CD4-positive, alpha-beta T cell treated with Interleukin-17A for 1 hour (primary cell): ENCODE measurements at places on chromosomes 1 and 21.

GRCh38 chr21:32036756-32037155 is 163.9 kb downstream of the HUNK start:
- no peak for DNase-seq

DNA sequence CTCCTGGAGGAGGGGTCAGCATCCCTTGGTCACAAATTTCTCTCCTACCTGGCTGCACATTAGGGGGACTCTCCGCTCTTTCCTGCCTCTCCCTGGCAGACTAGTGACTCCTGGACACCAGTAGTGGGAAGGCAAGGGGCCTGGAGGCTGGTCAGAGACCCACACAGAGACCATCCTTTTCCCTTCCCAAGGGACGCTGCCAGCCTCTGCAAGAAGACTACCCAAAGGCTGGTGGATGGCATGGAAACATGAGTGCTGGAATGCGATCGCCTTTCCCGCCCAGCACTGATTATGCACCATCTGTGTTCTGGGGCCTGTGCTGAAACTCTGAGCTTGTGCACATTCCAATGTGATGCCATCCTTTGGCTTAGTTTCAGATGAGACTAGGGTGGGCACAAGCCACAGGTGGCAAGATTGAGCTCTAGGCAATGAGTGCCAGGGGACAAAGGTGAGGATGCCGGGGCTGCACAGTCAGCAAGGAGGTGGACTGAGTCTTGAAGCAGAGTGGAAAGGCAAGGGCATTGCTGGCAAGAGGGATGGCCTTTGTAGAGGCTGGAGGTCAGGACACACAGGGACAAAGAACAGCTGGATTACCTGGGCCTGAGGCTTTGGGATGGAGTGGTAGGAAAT is 12.6 kb upstream of the EPS8L3 start:
- no peak for DNase-seq

- no peak for DNase-seq
Measured at GRCh38 chr1:158251163-158251562, 3.1 kb upstream of the CD1A start.

DNA sequence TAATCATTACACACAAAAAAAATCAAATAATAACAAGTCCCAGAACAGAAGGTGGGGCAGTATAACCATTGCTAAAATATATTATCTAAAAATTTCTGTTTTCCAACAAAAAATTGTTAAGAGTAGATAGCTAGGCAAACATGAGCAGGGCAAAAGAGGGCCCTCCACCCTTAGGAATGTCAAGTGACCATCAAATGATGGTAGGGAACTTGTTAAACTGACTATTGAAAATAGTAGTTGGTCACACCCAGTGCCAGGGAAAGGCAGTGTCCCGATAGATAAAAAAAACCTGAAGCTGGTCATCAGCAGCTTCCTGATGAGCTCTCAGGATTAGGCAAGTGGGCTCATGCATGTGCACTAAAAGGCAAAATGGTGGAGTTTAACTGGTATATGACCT is 18.4 kb upstream of the COP1 start:
- no peak for DNase-seq

DNA sequence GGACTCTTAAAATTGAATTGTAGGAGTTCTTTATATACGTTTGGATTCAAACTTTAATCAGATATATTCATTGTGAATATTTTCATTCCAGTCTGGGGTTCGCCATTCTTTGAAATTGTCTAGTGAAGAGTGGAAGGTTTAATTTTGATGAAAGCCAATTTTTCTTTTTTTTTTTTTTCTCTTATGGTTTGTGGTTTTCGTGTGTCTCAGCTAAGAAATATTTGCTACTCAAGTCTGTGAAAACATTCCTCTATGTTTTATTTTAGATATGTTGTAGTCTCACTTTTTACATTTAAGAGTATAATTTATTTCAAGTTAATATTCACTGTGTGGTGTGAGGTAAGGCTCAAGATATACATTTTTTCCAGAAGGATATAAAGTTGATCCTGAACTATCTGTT is 220.5 kb downstream of the KCNT2 start:
- DNase-seq: no peak

DNA sequence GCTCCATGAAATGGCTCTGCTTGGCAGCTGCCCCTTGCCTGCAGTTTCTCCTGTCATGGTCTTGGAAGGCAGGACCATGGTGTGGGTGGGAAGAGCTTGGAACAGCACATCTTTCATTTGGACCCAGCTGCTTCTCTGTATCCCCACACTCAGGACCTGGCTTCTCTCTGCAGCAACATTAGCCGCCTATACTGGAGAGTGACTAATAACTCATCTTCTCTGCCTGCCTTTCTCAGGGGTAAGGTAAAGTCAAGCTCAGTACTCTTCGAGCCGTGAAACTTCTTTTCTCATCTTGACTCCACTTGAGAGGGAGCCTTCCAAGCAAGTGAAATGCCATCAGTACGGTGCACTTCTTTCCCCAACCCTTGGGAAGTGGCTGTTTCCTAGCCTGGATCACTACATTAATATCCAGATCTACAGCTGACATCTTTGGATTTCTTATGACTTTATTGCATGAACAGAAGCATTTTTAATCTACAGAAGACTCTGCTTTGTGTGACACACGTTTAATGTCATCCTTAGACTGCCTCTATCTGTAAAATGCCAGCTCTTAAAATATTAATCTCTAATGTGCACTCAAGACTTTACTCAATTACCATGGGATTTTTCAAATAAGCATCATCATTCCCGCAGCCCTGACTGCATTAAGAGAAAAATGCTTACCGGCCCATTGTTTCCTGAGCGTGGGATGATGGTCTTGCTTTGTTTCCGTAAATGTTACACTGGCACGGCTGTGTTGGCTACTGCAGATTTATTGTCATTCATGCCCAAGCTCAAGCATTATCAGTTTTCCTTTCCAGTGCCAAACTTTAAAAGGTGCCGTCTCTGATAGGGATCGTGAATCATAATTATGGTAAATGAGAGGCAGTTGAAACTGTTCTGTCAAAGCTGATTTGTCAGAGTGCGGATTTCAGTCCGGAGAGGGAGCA is 242.9 kb downstream of the HHAT start:
- no peak for DNase-seq

- DNase-seq: no peak
Measured at GRCh38 chr1:31628931-31629556, 11.6 kb downstream of the HCRTR1 start.

DNA sequence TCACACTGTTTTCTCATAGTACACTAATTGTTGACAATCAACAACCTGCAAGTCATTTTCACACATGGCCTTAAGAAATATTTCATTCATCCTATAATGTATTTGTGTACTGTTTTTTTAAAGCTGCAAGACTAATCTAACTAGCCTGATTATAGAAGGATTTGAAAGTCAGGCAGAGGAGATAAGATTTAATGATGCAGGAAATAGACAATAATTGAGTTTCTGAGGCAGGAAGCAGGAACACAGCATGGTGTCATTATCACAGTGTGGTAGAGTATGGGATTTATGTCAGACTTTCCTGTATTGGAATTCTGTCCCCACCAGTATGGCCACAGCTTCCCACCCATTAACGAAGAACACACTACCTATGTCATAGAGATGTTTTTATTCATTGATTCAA is 138.8 kb downstream of the LRRC7 start:
- DNase-seq: no peak
